Peyer's patch (tissue), 4 donors: ENCODE measurements at places on chromosomes 7 and 10.
A peak's percentile ranks its signal among the peaks of the same experiment; 100 is the strongest.

DNA sequence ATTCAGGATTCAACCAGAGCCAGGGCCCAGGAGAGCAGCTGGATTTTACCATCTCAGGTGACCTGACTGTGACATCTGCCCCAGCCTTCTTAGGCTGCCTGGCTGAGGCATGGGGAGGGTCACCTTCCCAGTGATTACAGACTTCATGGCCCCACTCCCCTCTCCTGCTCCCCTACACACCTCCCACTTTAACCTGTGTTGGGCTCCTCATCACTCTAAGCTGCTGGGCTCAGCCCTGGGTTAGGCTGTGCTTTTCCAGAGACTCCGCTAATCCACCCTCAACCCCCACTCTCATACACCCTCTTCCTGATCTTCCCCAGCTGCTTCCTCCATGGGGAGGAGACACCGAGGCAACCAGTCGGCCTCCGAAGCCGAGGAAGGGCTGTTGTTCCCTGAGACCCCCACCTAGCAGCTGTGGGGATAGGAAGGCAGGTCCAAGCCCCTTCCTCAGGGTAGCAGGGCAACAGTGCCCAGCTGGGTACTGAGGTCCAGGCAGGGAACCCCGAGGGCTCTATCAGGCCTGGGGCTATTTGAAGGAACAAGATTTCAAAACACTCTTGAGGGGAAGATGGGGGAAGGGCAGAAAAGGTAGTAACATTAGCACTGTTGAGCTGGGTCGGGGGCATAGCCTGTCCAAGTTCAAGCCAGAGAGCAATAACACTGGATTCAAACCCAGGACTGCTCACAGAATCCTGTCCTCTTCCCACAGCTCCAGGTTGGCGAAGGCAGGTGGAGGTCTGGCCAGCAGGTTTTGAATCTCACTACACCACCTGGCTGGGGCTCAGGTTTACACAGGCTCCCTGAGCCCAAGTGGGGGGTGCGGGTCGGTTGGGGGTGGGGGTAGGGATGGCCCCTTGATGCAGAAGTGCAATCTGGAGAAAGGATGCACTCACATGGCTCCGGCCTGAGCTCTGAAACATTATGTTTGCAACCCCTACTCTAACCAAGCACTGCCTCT, 1.8 kb downstream of the IMPDH1 start:
- no peak for DNase-seq

GRCh38 chr7:42189535-42189934, 47.5 kb downstream of the GLI3 start:
- no peak for DNase-seq

DNA sequence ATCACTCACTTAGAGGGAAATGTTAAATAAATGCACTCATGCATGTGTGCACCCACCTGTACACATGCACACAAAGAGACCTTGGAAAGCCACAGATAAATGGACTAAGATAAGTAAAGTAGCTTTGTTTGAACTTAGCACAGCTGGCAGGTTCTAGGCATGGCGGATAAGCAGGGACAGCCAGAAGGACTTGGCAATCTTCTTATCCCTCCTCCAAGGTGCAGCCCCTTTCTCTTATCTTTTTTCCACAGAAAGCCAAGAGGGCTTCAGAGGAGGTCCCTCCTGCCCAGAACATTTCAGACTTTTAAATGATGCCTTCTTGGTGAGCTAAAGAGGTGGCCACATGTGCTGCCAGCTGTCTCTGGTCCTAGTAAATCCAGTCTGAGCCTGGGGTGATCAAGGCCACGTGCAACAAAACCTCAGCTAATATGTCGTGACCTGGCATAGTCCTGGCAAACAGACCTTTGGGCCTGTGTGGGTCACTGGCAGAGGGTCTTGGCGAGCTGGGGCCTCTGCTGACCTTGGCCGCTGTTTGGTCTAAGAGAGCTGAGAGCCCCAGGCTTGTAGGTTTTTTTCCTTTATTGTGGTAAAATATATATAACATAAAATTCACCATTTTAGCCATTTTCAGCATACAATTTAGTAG, 43.2 kb upstream of the SLC35B4 start:
- no peak for DNase-seq

- DNase-seq, result no peak
Measured at GRCh38 chr7:105470090-105470489, 52.0 kb downstream of the PUS7 start.

DNA sequence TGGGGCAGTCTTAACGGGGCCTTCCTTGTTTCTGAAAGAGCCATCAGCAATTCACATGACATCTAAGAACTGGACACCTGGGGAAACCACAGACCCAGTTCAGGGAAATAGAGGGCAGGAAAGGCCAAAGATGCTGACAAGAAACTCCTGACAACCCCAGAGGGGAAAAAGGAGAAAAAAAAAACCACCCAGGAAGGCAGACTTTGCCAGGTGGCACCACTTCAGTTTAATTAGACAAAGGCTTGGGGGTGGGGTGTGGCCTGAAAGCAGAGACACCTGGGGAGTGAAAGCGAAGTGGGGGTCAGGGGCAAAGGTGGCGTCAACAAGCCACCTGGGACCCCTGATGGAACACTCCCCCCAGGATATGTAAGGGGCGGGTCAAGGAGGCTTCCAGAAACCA, 53.6 kb downstream of the RAB11FIP2 start:
- no peak for DNase-seq

DNA sequence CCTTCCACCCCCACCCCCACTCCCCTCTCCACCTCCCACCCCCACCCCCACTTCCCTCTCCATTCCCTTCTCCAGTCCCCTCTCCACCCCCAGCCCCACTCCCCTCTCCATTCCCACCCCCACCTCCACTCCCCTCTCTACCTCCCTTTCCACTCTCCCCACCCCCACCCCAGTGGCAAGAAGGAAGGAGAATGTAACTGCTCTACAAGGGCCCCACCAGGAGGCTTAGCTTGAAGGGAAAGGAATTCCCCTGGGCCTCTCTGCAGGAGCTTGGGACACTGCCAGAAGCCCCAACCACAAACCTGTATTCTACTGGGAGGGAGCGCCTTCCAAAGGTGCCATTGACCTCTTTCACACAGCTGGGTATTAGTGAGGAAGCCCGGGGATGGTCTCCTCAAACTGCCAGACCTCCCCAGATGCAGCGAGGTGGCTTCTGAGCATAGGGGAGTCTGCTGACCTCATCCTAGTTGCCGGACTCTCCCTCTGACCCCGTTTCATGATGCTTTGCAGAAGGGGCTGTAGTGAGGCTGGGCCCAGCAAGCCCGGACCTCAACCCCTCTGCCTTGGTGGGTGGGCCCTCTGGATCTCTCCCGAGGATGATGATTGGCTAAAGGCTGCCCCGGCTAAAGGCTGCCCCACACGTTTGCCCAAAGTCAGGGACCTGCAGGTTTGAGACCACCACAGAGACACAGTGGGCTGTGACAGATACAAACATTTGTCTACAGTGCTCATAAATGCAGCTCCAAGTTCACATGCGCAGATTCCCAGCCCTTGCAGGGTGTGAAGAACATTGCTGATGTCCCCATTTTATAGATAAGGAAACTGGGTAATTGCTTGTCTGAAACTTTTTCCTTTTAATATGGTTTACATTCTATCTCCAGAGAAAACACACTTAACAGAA, 2.9 kb downstream of the DEPP1 start:
- no peak for DNase-seq

DNA sequence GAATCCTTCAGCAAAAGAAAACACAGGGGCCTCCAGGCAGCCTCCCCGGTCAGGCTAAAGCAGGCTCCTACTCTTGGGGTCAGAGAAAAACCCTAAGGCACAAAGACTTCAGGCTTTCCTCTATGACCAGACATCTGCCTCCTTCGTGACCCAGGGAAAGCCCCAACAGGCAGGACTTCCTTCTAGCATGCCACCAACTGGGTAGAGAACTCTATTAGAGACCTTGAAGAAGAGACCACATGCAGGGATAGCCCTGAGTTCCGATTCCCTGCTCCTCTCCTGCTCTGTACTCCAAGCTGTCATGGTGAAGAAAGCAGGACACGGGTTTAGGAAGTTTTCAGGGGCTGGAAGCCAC, 1.3 kb downstream of the TRPV6 start:
- peak; percentile 19 for DNase-seq

DNA sequence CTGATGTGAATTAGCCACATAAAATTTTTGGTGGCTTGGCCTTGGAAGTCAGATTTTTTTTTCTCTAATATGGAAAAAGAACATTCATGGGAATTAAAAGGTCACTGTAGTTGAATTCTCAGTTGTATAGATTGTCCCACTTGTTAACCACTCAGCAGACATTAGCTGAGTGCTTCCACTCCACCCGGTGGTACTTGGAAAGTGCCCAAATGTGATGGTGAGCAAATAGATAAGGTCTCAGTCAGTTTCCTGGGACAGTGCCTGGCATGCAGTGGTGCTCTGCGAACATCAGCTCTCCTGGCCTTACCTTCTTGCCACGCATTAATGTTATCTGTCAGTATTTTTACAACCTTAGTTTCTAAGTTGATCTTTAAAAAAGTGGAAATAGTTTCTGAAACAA, 1.4 kb downstream of the ATP5F1C start:
- no peak for DNase-seq

DNA sequence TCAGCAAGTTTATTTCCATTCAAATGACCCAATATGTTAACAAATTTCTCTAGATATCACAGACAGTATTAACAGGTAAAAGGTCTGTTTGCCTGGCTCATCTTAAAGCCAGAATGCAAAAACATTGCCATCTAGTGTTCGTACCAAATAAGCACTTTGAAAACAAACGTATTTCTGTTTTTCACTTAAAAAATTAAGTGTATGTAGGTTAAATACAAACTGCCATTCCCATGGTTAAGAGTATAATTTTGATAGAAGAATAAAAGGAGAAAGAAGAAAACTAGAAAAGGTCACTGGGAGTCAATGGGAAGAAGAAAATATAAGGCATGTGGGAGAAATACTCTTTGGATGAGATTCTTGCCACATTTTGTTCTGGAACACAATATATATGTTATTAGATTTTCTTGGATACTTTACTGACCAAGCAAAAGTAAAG, 51.0 kb downstream of the ORC5 start:
- no peak for DNase-seq

DNA sequence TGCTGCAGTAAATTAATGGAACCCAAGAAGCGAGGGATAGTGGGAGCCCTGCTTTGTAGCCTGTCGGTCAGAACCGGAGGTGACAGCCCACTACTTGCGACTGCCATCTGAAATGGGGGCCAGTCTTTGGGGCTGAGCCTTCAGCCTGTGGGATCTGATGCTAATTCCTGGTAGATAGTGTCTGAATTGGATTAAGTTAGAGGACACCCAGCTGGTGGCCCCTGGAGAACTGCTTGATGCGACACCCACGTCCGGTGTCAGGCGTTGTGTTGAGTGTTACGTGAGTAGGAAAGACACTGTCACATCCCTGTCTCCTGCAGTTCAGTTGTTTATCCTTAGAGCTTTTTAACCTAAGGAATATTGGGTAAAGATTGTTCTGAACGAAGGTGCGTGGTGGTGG, 5.0 kb downstream of the EIF3B start:
- DNase-seq, result no peak

DNA sequence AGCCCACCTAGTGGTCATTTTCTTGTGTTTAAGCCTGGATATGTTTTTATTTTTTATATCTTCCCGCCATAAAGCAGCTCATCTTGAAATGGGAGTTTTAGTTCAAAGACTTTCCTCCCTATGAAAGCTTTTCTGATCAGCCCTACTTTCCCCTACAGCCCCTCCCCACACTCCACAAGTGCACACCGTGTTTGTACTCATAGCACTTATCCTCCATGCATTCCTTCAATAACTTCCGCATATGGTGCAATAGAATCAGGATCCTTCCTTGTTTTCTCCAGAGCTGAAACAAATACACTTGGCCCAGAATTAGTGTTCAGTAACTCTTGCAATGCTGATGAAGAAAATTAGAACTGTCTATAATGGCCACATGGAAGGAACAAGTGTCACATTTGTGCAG, 235.9 kb downstream of the KCNMA1 start:
- DNase-seq, result no peak

DNA sequence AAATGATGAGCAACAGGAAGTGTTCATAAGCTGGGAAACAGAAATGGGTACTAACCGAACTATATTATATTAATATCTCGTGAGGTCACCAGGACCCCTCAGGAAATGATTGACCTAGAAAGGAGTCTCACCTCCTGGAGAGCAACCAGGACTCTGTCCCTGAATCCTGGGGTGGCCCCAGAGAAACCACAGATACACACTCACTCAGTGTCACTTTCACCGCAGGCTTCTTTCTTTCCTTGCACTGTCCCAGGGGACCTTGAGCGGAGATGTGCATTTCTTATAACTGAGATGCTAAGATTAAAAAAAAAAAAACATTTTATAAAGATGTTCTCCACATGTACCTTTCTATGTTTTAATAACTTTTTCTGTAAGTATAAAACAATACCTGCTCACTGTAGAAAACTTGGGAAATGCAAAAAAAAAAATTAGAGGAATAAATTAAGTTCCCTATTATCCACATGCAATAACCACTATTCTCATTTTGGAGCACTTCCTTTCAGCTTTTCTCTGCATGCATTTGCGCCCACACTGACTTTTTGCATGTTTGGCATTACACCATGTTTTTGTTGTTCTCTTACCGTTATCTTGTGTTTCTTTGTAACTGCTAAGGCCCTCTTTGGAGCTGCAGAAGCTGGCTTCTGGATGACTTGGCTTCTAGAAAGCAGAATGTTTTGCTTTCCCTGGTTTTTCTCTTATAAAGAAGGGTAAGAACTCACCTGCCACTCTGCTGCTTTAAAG, 15.0 kb downstream of the NOD1 start:
- no peak for DNase-seq

- no peak for DNase-seq
Measured at GRCh38 chr7:100789055-100789454, 38.3 kb downstream of the EPHB4 start.

DNA sequence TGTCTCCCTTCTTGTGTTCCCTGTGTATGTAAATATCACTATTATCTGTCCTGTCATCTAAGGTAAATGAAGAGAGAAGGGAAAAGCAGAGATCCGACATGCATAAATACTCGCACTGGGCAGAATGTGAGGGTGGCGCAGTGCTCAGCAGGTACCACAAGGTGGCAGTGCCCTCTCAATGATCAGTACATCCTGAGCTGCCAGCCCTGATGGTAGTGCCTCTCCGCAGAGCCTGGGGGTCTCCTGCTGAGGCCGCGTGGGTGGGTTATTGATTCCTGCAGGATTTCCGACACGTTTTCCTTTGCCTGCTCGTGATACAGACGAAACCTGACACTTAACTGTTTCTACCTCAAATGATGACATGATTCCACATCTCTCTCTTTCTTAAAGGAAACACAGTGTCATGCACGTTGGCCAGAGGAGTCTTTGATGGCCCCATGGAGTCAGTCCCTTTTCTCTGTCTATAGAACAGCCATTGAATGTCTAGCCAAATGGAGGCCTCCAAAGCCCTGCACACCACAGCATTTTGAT, 19.8 kb downstream of the RGR start:
- peak; percentile 78 for DNase-seq

DNA sequence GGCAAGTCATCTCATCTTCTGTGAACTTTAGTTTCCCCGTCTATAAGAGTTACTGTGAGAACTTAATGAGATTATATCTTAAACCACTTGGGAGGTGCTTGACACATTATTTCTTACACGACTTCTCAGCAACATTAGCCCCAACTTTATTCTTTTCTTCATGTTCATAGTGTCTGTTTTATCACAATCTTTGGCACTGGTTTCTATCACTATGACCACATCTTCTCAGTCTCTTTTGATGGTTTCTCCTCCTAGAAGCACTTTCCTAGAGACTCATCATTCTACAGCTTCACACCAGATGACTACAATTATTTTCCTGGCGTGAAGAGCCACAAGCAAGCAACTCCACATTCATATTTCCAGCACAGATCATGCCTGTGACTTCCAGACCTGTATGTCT, 26.5 kb upstream of the BET1 start:
- DNase-seq, result no peak
